Bone marrow (tissue), 2 donors: ENCODE measurements at places on chromosomes 13 and 19.

- no peak for DNase-seq
Observed at GRCh38 chr13:114077933-114078325, 54.5 kb downstream of the RASA3 start.

DNA sequence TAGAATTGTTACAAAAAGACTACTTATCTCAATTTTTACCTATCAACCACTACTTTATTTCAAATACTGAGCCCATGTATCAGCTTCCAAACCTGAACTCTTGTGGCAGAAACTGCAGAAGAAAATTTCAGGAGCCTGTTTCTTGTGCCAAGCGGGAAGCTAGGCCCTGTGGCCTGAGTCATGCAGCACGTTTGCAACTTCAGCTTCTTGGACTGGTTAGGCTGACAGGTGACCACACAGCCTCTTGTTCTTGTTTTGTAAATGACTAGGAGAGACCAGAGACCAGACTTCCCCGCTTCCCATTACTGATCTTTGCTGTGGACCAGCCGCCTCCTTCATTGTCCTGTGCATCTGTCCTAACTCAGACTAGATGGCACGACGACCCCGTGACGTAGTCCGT lies 3.4 kb upstream of the LAMP1 start:
- no peak for DNase-seq

DNA sequence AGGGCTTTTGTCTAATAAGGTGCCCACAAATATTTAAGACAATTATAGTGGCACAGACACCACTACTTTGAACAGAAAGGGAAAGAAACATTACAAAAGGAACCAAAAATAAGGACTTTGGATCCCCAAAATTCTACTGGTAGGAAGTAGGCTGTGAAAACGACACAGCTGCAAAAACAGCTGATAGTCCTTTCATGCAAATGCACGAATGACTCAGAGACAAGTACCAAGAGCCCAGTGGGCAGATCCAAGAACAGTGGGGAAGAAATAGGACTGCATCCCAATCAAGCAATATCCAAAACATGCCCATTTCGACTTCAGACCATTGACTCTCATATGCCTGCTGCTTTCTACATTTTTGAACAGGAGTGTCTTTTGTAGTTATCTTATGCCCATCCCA lies 269.4 kb upstream of the NBEA start:
- no peak for DNase-seq

DNA sequence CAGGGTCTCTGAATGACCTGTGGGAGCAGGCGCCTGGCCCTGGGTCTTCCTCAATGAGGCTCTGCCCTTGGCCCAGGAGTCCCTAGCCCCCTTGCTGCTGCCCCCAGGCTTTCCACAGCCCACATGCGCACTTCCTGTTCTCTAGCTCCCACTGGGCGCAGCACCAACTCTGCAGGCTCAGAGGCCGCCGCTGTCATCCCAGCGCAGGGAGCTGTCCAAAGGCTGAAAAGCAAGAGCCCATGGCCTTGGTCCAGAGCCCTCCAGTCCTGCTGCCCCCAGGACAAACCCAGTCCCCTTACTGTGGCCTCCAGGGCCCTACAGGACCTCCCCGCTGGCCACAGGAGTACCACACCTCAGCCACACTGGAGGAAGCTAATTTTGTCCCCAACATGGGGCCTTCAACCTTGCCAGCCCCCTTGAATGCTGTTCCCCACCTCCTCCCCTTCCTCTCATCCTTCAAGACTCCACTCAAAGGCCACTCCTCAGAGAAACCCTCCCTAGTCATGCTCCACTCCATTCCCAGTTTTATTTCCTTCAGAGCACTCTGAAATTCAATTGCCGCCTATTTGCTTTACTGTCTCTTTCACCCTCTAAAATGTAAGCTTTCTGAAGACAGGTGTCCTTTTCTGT lies 8.0 kb upstream of the POU2F2 start:
- peak; percentile 40 for DNase-seq

GRCh38 chr13:101451641-101452040 lies 834 bp upstream of the ITGBL1 start:
- DNase-seq: no peak

DNA sequence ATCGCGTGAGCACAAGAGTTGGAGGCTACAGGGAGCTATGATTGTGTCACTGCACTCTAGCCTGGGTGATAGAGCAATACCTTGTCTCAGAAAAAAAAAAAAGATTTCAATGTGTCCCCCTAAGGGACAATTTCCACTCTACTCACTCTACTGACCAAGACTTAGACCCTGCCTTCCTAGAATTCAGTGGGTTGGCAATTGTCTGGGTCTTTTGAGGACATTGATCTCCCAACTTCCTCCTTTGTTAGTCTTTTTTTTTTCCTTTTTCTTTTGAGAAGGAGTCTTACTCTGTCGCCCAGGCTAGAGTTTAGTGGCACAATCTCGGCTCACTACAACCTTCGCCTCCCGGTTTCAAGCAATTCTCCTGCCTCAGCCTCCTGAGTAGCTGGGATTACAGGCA lies 2.2 kb downstream of the SPTBN4 start:
- DNase-seq: no peak

GRCh38 chr13:48585456-48585840 lies 52.6 kb upstream of the RCBTB2 start:
- DNase-seq: no peak

DNA sequence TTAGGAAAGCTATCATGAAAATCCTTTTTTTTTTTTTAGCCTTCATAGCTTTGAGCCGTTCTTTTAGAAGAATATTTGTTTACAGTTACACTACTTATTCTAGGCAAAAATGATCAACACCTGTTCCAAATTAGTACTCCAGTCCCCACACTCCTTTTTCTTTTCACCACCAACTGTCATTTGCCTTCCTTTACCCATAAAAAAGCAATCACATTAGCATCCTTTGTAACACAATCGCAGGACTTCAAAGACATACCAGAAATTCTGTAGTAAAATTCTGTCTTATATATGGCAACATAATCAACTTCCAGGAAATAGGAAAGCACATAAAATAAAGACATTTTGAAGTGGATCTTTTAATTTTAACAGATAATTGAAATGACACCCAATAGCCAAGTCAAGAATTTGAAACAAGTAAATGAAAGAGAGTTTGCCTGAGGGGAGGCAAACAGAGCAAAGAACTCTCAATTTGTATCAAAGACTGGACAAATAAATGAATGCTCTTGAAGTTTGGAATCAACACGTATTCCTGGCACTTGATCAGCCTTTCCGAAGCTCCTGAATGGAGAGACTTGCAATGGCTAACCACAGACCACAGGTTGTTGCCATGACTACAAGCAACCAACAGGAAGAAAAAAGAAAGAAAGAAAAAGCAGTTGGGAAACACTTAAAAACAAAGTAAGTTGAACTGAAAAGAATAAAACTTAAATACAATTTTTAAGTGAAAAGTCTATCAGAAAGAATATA lies 206.8 kb downstream of the PCDH9 start:
- no peak for DNase-seq

DNA sequence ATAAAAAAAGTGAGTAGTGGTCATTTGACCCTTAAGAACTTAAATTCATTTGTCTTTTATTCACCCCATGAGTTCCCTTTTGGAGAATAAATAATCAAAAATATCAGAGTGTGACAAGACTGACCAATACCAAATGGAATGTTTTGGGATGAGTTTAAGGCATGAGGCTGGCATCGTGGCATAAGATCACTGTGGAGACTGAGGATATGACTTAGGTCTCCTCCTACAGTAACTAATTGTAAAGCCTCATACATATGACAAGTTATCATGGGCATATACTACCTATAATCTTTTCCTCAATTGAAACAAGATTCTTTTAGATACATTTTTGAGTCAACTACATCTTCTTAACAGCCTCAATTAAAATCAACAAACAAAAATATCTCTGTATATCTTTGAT lies 782.0 kb downstream of the SLITRK1 start:
- DNase-seq: no peak

- no peak for DNase-seq
Observed at GRCh38 chr19:23046743-23047142, 43.8 kb upstream of the ZNF728 start.

DNA sequence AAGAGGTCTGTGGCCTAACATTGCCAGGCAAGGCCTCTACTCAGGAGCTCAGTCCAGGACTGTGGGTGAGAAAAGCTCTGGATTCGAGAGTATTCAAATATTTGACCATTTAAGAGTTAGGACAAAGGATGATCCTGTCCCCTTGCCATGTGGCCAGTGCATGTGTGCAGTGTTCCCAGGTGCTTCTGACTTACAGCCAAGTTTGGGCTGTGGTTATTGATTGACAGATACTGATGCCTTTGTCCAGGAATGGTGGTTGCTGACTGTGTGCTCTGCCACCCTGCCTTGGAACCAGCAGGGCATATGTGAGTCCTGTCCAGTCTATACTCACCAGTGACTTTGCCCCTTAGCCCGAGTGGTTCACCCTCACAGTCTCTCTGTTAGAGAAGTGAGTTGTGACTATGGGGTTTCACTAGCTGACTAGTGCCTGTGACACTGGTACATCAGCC lies 51.9 kb downstream of the GARRE1 start:
- no peak for DNase-seq

DNA sequence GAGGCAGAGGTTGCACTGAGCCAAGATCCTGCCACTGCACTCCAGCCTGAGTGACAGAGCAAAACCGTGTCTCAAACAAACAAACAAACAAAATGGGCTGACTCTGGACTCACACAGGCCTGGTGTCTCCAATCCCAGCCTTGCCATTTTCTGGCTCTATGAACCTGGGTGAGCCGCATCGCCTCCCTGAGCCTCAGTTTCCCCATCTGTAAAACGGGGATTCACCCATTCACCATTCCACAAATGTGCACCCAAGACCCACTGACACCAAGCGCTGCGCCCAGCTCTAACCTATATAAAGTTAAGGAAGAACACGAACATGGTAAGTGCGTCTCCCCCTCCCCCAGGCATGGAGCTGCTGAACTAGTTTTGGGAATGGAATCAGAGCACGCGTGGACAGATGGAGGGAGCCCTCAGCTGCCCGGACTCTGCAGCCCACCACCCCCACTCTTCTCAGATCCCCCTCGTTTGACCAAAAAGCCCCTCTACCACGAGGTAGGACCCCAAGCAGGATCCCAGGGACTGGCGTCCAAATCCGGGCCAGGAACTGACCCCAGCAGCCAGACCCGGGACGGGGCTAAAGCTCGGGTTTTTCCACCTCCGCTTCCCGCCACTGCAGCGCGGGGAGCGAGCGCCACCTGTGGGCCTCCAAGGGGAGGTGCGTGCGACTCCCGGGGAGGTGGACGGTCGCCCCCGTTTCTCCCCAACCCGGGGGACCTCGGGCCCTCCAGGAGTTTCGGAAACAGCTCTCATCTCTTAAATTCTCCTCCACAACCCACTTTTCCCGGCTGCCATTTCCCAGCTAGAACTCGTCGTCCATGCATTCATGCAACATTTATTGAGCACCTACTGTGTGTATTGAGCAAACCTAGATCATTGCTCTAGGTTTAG lies 33.0 kb upstream of the ADGRE5 start:
- DNase-seq: no peak

- no peak for DNase-seq
Observed at GRCh38 chr13:75318138-75318833, 163.7 kb downstream of the TBC1D4 start.

GRCh38 chr13:33524086-33524485 lies 238.5 kb upstream of the STARD13 start:
- DNase-seq: no peak

- no peak for DNase-seq
Observed at GRCh38 chr13:84978851-84979250, 820.4 kb downstream of the SLITRK6 start.

GRCh38 chr19:1253514-1254080 lies 5.2 kb downstream of the MIDN start:
- no peak for DNase-seq

GRCh38 chr13:27672025-27672424 lies 50.3 kb downstream of the POLR1D start:
- no peak for DNase-seq

GRCh38 chr13:98187155-98187964 lies 10.3 kb upstream of the RNF113B start:
- DNase-seq: no peak

DNA sequence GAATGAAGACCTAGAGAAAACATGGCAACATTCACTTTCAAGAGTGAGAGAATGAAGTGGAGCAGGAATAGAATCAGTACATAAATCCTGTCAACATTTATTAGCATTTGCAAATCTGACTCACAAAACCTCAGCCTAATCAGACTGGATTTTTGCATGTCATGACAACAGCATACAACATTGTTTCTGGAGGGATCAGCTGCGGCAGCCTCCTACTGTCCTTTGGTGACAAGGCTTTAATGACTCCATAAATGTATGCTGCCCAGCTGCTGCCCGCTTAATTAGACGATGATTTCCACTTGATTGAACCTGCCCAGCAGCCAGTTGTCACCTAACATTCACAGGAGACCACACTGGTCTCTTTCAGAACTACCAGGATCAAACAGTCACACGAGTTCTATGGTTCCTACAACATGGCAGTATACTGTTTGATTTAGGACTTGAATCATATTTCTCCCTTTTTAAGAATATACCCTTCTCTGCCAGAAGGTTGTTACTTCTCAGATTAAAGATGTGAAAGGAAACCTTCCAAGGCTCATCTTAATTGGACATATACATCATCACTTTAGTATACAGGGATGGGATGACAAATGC lies 9.3 kb downstream of the EBPL start:
- DNase-seq: no peak

DNA sequence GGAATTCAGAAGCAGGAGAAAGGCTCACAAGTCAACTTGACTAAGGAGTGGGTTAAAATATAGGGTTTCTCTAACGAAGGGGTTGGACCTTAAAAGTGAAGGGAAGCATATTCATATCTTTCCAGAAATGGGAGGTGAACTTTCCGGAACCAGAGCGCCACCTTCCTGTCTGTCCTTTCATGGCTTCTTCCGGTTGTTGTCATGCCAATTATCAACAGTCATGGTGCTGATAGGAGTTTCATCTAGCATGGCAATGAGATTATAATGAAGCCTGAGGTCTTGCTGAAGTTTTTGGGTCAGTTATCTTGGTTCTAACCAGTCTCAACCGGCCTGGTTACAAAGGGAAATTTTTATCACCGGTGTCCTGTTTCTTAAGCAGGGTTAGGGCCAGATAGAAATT lies 162.9 kb upstream of the NBEA start:
- DNase-seq: no peak

DNA sequence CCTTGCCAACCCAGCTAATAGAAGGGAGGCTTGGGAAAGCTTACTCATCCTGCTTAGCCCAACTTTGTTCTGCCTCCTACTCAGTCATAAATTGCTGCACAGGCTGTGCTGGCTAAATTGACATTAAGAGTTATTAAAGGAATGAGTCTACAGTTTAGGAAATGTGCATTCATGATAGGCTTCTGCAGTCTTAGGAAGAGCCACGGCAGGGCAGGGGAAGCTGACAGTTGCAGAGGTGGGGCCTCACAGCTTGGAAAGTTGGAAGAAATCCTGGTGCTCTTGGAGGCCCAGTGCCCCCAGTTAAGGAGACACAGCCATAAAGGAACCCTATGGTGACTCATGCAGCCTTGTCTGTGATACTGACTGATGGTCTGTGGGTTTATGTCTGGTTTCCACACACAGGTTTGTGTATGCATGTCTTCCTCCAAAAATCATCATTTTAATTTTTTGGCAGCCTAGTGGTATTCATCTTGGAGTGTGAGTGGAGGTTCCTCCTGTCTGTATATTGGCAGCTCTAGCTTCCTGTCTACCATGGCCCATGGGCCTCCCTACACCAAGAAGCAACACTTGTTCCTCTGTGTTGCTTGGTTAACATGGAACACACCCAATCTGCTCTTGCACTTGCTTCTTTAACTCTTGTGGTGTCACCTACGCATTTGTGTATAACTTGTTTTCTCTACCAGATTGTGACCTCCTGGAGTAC lies 135.0 kb upstream of the KL start:
- DNase-seq: no peak

- peak; percentile 35 for DNase-seq
Observed at GRCh38 chr19:3210347-3211017, 14.0 kb upstream of the CELF5 start.
